Dermis microvascular lymphatic vessel endothelial cell (primary cell): ENCODE measurements at places on chromosomes 2 and 18. TPM values are rescaled to one million over a fixed set of nuclear protein-coding genes. Genes with fewer than 3 reads are reported as not detected.

The ALPI gene
- total RNA-seq, result not detected in 2 replicates

The COLEC11 gene
- 0.13 and 0.51 TPM in 2 replicates for total RNA-seq

The TOGARAM2 gene
- total RNA-seq, result under 0.01 and 0.13 TPM in 2 replicates

The SAG gene
- under 0.01 TPM in 1 of 2 replicates, not detected in the other for total RNA-seq

The CPO gene
- total RNA-seq, result not detected in 2 replicates

The PGAP1 gene
- 2.9 and 3.6 TPM in 2 replicates for total RNA-seq

The CCDC195 gene
- not detected in 2 replicates for total RNA-seq

The CFAP53 gene
- total RNA-seq, result 0.13 TPM in 2 replicates

The RND3 gene
- total RNA-seq, result 19.9 and 25.5 TPM in 2 replicates

The ASXL3 gene
- total RNA-seq, result 0.13 and 0.76 TPM in 2 replicates

GRCh38 chr2:48541666-48542389 lies 11.9 kb downstream of the STON1 start:
- no peak for DNase-seq

- no peak for DNase-seq
Observed at GRCh38 chr2:229080172-229080571, 190.9 kb downstream of the PID1 start.

GRCh38 chr18:53984021-53984420 lies 240.4 kb downstream of the MBD2 start:
- DNase-seq, result no peak

DNA sequence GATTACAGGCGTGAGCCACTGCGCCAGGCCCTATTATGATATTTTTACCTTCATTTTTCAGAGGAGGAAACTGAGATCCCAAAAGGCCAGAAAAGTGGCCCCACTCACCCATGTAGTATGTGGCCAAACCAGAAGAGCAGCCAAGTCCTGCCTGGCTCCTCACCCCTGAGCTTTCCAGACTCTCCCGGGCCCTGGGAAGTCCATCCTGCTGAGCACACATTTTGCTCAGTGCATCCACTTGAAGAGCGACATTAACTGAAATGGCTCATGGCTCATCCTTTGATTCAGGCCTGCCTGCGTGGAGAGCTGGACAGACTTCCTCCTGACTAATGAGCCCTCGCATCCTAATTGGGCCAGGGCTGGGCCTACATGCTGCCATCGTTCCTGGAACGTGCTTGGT lies 9.5 kb upstream of the NGEF start:
- DNase-seq, result no peak

- DNase-seq, result no peak
Observed at GRCh38 chr2:13583609-13584008, 866.9 kb downstream of the TRIB2 start.

DNA sequence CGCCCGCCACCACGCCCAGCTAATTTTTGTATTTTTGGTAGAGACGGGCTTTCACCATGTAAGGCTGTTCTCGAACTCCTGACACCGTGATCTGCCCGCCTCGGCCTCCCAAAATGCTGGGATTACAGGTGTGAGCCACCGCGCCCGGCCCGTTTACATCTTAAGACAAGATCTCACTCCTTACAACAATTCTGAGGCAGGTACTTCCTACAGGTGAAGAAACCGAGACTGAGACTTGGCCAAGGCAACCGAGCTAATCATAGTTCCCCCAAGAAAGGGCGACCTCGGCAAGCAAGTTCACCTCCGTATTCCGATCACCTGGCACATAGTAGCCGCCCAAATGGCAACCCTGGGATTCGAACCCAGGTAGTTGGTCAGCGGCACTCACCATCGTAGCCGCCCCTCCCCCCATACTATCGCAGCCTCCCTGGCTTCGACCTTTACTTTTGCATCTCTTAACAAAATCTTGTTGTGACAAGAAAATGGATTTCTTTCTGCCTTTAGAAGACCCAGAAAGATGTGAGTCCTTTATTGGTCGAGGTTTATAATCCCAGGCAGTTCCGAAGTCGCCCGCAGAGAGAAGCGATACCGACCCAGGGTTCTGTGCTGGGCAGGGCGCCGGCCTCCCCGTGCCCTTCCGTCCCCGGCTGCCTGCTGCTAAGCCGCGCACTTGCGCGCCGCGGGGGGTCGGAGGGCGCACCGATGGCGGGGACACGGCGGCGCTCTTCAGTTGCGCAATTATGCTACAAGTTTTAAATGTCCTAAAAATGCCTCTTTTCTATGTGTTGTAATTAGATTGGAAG lies 1.1 kb upstream of the FZD5 start:
- DNase-seq, result no peak

DNA sequence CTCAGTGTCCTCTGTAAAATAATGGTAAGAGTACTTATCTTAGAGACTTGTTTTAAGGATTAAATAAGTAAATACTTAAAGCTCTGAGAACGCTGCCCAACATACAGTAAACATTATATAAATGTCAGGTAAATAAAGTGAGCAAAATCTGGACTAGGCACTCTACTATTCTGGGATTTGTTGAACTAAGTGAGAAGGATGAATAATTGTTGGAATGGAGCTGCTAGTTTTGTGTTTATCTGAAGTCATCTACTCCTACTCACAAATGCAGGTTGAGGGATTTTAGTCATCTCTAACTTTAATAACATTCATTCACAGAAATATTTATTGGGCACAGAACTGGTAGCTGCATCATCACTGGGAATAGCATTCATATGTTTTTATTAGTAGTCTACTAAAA lies 103.4 kb downstream of the MEIS1 start:
- no peak for DNase-seq

DNA sequence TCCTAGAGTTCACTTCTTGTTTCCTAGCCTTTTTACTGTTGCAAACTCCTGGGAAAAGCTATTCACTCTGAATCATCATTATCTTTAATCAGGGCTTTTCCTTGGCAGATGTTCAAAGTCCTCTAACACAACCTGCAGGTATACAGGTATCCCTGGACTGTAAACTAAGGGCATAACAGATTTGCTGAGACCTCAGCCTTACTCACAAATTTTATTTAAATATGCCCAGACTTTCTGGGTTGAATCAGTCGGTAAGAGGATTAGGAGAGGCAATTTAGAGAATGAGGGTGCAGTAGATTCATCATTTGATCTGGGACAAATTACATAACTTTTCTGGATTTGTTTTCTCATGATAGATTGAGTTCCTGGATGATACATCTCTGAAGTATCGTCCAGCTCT lies 217.8 kb upstream of the STON1 start:
- DNase-seq, result no peak

- no peak for DNase-seq
Observed at GRCh38 chr18:33540392-33540791, 37.6 kb upstream of the ASXL3 start.

- no peak for DNase-seq
Observed at GRCh38 chr2:178449700-178450523, 1.1 kb downstream of the PRKRA start.

DNA sequence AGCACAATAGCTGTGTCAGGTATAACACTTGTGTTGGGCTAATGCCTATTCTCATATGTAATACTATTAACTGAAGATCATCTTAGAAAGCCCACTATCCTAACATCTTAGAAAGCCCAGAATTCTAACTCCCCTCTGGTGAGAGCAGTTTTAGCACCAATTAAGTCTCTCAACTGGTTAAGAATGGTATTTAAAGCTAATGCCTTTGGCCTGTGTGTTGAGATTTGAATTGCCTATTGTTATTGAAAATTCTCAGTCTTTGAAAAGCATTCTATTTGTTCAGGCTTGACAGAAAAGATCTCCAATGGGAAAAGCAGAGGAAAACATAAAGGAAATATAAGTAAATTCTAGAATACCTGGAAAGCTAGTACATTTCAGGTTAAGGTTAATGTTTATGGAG lies 352.5 kb downstream of the ARHGAP15 start:
- DNase-seq, result no peak

DNA sequence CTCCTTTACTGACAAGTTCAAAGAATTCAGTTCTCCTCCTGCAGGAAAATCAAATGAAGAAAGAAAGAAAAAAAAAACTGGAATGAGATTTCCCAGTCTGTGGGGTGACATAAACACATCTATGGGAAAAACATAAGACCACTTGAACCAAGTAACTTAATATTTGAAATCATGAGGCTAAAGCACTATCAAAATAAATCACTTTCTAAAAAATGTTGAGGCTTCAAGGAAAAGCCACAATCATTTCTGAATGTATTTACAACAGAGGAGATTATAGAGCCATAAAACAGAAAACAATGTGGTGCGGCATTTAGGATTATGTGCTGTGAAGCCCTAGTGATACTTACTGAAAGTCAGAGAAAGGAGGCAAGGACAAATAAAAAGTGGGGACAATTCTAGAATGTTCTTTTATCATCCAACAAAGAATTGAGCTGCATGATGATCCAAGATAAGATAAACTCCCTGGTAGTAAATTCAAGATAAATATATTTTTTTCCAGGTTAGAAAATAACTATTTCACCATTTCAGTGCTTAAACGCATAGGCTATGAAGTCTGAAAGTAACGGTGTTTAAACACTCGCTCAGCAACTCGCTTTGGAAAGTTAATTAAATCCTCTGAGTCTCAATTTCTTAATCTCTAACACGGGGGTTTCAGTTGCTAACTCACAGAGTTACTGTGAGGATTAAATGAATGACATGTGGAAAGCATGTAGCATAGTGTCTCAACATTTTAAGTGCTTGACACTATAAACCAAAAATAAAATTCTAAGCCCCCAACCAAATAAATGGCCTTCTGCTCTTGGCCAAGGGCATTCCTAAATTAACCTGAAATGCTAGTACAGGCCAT lies 288.5 kb downstream of the AGPS start:
- no peak for DNase-seq

DNA sequence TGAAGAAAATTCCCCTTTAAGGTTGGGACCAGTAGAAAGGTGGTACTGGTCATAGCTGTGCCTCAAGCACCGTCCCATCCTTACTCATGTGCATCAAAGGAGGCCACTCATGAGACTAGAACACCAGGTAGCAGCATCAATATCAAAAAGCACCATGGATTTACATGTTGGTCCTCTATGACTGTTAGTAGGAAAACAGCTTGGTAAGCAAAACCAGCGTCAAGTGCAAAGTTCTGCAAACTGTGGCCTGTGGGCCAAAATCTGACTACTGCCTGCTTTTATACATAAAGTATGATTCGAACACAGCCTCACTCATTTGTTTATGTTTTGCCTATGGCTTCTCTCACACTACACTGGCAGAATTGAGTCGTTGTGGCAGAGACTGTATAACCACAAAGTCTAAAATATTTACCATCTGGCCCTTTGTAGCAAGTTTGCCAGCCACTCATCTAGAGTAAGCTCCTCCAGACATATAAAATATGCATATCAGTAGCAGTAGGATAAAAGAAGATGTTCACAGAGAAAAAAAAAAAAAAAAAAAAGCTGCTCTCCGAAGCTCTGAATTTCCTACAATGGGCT lies 119.7 kb upstream of the CTNNA2 start:
- no peak for DNase-seq

GRCh38 chr18:24000613-24001490 lies 13.7 kb upstream of the TTC39C start:
- DNase-seq, result no peak

DNA sequence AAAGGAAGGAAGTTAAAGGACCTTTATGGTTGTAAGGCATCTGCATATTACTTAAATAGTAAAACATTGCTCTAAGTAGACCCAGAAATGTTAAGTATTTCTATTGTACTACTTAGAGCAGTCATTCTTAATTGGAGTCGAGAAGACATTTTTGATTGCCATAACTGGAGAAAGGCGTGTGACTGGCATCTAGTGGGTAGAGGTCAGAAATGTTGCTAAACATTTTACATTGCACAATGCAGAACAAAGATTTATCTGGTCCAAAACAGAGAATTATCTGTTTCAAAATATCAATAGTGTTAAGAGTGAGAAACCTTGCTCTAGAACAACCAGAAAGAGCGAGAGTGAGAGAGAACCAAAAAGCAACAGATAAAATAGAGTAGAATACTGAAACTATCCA lies 23.3 kb upstream of the ROCK1 start:
- DNase-seq, result peak; percentile 43

- no peak for DNase-seq
Observed at GRCh38 chr2:231533777-231534125, 3.5 kb upstream of the NMUR1 start.

DNA sequence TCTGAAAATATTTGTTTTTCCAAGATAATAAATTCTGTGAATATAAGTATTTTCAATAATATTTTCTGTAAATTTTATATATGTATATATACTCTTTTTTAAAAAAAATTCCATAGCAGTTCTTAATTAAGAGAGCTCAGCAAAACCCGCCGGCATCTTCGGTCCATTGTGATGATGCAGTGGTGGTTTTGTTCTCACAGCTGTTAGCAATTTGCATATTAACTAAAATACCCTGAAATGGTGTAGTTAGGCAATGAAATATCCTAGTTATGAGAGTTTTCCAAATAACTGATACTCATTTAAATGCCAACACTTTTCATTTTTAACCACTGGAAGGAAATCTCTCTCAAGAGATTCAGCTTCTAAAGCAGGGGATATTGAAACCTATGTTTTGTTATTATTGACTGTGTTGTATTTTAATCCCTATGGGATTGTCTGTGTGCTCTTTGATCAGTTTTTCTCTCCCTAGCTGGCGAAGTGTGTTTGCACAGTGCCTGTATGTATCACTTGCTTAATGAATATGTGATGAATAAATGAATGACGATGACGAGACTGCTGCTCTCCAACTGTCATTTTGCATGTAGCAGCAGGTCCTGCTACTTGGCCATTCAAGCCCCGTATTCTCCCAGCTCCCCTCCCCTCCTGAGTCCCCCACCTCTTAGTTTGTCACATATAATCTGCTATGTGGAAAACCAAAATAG lies 42.4 kb downstream of the PSMG2 start:
- DNase-seq, result no peak

DNA sequence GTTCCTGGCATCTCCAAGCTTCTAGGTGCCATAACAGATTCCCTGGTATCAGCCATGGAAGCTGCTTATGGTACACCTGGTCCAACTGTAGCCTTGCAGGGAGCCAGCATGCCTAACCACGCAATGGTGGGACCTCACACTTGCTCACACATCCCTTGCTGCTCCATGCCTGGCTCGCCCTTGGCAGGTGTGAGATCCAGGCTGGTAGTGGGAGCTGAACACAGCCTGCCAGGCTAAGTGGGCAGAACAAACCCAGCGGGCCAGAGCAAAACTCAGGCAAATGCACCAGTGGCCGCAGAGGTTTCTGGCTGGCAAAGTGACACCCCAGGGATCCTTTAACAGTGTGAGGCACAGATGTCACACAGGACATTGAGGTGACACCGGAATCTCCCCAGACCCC lies 185.8 kb downstream of the NDUFA10 start:
- no peak for DNase-seq

- no peak for DNase-seq
Observed at GRCh38 chr2:26034637-26034992, 731 bp downstream of the RAB10 start.

DNA sequence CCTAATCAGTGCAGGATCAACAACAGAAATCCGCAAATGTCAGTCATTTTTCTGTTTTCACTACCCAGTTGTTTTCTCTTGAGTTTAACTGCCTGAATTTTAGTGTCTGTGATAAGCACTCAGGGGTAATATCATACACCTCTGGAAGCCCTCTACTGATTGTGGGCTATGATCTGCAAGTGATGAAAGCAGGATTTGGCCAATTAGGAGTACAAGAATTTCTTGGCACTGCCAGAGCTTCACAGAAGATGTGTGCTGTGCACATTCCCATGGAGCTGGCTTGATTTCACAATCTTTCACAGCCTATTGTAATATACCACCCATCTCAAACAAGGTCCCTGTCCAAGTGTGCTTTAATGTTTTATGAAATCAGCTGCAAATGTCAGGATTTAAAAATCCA lies 27.3 kb upstream of the TDRD15 start:
- no peak for DNase-seq

DNA sequence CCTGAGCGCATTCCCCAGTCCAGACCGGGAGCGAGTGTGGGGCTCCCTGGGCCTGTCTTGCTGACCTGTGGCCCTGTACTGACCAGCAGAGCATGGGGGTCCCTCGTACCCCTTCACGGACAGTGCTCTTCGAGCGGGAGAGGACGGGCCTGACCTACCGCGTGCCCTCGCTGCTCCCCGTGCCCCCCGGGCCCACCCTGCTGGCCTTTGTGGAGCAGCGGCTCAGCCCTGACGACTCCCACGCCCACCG lies 5.3 kb downstream of the NEU4 start:
- DNase-seq, result no peak
